Dermis blood vessel endothelial cell (primary cell): ENCODE measurements at places on chromosomes 13 and 19.

GRCh38 chr19:33956941-33957340 lies 160.3 kb downstream of the KCTD15 start:
- DNase-seq: no peak

GRCh38 chr19:31533114-31533513 lies 183.9 kb upstream of the TSHZ3 start:
- no peak for DNase-seq

- no peak for DNase-seq
These were observed 16.8 kb downstream of the SLITRK1 start for GRCh38 chr13:83865161-83866137.

DNA sequence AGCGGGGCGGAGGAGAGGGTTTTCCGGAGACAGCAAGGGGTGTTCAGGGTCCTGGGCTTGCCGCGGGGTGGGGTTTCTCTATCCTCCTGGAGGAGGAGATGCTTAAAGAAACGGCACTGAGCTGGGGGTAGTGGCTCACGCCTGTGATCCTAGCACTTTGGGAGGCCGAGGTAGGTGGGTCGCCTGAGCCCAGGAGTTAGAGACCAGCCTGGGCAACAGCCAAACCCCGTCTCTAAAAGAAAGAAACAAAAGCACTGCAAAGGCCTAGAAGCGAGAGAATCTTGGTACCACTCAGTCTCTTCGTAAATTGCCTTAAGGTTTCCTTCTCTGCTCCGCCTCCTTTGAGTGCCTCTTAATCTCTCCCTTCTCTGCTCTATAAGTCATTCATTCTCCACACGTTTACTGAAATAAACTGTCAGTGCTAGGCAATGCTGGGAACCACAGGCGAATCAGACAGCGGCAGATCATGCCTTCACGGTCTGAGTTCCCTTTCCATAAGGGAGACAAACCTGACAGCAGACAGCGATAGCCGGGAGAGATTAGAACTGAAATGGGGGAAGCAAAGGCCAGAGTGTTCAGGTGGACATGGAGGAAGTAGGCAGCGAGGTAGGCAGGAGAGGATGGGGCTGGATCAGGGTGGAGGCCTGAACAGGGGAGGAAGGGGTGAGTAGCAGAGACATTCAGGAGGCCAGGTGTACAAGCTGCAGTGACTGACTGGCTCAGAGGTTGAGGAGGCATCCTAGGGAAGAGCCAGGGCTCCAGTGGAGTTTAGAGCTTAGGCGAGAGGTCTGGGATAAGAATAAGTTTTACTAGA lies 580 bp downstream of the EIF3K start:
- DNase-seq: no peak

DNA sequence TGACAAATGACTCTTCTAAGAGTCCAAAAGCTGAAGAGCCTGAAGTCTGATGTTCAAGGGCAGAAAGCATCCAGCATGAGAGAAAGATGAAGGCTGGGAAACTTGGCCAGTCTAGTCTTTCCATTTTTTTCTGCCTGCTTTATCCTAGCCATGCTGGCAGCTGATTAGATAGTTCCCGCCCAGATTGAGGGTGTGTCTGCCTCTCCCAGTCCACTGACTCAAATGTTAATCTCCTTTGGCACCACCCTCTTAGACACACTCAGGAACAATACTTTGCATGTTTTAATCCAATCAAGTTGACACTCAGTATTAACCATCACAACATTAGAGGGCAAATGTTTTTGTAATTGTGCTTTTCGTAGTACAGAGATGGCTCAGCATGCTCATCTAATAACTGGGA lies 267.5 kb upstream of the KLHL1 start:
- DNase-seq: no peak

DNA sequence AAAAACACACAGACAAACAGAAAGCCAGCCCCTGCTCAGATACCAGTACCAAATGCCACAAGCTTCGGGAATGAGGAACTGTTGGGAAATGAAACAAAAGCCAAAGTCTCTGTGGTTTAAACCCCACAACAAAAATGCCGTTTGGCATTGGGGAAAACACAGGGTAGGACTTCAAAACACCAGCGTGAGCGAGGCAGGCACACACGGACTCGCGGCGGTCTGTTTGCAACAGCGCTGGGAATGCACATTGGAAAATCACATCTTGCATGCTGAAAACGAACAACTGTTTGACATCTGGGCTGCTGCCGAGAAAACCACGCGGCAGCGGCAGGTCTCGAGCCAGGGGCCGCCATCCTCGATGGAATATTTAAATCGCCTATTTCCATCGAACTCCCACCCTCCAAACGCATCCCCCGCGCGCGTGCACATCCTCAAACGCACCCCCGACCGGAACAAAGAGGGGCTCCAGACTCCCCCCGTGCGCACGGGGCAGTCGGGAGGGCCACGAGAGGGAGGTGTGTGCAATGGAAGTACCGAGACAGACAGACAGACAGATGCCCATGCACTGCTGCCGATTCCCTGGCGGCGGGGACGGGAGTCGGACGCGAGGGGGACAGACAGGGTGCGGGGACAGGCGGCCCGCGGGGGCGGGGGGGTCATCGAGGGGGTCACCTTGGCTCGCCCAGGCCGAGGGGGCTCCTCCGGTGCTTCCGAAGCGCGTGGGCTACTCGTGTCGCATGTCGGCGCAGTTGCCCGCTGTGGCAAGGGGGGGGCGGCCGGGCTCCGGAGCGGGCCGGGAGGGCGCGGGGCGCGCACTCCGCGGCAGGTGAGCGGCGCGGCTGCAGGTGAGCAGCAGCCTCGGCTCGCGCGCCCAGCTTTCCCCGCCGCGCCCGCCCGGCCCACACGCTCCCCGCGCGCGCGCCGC lies at the start of gene GPR12:
TSS of gene GPR12 (minus strand) at position 880 of the 925 bp plus-strand sequence. CDS start 959 bp downstream, outside the sequence.
- no peak for DNase-seq

- DNase-seq: no peak
These were observed 12.3 kb upstream of the GNG8 start for GRCh38 chr19:46648060-46648960.

DNA sequence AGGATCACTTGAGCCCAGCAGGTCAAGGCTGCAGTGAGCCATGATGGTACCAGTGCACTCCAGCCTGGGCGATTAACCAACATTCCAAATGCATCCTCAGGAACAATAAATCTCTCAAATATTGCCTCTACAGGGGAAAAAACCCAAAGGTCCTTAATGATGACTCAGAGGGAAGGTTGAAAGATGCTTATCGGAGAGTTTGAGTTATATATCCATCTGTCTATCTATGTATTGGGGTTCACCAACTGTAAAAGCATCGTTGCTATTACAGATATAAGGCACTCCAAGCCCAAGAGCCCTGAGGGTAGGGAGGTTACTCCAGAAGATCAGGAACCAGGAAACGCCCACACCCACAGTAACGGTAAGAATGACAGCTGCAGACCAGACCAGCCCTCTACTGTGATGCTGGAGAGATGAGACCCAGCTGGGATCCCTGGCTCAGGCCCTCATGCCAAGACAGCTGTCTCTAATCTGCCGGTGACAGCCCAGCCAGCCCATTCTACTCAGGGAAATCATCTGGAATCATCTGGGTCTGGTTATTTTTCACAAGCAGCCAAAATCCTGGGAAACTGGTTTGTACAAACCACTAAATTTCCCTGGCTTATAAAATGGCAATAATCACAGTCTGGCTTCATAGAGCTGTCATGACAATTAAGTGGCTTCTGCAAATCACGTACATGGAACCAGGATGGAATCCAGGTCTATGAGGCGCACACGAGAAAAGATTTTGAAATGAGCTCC lies 23.8 kb downstream of the TEX101 start:
- DNase-seq: no peak

GRCh38 chr13:51950722-51951121 lies 60.5 kb downstream of the ATP7B start:
- DNase-seq: peak; percentile 58

DNA sequence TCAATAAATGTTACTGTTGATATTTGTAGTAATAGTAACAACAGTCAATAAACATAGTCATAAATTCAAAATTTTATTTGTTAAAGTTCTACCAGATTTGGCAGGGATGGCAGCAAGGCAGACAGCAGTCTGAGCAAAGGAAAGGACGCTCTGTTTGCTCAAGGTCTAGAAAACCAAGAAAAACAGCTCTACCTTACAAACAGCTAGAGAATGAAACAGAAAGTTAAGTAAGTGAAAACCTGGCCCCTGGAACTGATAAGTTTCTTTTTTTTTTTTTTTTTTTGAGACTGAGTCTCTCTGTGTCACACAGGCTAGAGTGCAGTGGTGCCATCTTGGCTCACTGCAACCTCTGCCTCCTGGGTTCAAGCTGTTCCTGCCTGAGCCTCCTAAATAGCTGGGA lies 27.9 kb downstream of the ENOX1 start:
- no peak for DNase-seq

GRCh38 chr19:3818466-3818865 lies 32.3 kb upstream of the MATK start:
- peak; percentile 66 for DNase-seq

- DNase-seq: no peak
These were observed 53.1 kb downstream of the SLC7A1 start for GRCh38 chr13:29542381-29542780.

DNA sequence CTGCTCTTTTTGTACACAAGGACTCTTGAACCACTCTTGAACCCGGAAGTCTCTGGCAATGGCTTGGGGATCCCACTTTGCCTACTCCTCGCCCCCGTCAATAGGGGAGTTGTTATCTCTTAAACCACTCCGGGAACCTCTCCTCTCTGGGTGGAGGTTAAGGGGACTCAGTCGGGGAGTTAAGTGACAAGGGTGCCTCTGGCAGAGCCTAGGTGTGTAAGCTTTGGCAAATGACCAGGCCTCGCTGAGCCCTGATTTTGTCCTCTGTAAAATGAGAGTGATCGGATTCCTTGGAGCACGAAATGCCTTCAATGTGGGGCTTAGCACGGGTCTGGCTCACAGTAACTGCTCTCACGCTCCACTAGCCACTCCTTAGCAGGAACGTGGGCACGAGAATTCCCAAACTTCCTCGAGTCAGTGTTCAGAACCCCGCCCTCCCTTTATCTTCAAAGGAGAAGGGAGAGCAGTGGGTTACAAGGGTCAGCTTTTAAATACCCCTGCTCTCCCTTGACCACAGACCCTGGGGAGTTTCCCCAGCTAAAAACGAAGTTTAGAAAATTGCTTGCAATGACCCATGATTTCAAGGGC lies 193.3 kb downstream of the KATNAL1 start:
- no peak for DNase-seq

- DNase-seq: no peak
These were observed 358.5 kb upstream of the PCDH9 start for GRCh38 chr13:67588607-67589006.

- no peak for DNase-seq
These were observed 10.3 kb downstream of the IER2 start for GRCh38 chr19:13160557-13160956.

- no peak for DNase-seq
These were observed 120.2 kb downstream of the AKAP11 start for GRCh38 chr13:42392180-42392579.

DNA sequence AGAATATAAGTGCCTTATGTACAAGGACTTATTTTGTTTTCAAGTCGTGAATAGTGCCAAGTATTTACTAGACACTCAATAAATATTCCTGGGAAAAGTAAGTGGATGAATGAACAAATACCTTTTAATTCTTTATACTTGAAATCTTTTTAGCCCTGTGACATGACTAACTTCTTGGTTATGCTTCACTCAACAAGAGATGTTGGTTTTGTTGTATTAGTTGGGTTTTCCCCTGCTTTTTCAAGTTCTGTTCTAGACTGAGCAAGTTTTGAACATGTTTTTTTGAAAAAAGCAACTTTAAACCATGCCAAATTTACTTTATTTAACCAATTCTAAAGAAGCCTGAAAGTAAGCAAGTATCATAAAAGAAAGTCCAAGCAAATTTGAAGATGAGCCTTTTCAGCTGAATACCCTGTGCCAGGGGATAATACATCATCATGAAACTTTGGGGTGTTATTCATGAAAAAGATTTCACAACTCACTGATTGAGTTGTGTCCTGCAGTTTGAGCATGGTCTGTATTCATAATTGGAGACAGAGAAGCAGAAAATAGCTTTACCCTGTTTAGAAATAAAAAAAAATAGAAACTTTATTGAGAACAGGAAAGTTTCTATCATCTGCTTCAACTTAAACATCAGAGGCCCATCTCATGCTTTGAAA lies 11.1 kb downstream of the LMO7 start:
- DNase-seq: no peak

DNA sequence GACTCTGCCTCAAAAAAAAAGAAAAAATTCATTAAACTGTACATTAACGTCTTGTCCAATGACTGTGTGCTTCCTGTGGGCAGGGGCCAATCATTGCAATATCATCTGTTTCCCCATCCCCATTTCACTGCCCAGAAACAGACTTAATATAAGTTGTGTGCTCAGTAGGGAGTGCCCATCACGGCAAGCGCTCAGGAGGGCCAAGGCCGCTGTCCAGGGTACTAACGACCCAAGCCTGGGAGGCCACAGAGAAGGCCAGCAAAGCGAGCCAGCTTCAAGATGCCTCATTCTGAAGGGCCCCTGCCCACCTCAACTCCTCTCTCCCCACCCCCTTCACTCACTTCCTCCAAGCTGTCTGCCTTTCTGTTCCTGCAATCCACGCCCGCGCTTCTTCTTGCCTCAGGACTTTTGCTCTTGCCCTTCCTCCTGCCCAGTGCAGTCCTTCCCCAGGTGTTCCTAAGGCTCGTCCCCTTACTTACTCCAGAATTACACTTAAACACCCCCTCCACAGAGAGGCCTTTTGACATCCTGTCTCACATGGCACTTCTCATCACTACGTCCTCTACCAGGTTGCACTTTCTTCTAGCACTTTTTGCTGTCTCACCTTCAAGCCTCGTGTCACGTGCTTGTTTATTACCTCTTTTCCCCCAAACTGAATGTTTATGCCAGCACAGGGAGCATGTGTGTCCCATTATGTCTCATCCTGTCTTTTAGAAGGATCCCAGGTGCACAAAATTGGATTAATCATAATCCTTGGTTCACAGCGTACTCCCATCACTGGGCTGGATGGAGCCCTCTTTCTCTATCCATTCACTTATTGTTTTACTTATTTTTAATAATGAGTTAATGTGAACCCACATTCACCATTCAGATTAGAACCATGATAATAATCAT lies 11.3 kb upstream of the POU2F2 start:
- DNase-seq: peak; percentile 64

DNA sequence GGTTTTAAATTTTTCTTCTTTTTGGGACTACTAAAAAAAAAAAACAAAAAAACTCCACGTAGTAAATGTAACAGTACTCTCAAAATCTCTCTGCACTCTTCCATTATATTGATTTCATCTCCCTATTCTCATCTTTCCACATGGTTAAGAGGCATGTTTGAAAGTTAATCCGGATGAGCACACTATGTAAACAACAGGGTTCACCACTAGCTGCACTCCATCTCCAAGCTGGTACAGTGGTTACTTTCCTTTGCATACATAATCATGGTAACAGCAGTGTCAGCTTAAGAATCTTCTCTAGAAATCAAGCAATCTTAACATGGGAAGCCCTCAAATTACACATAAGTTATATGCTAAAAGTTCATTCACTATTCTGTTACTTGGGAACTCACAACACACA lies 92.6 kb downstream of the MIPEP start:
- DNase-seq: no peak

- peak; percentile 44 for DNase-seq
These were observed 71.3 kb downstream of the KLF12 start for GRCh38 chr13:74062933-74063332.
